CD4-positive, alpha-beta T cell treated with Interleukin-10 for 1 hour (primary cell): ENCODE measurements at places on chromosomes 6 and 20.
A peak's percentile ranks its signal among the peaks of the same experiment; 100 is the strongest.

DNA sequence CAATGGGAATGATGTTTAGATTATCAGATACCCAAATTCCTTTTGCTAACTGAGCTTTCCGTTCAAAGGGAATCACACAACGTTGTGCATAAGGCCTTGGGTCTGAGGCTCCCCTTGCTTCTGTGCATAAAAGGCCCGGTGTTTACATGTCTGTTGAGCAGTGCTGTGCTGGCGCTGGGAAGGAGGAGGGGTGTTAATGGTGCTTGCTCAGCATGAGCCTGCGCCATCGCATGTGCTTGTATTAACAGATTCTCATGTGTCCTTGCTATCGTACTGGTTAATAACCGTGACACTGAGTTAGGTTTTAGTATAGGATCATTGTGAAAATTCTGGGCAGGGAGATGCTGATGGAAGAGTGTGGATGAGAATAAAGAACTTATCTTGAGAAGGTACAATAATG lies 62.3 kb upstream of the TRAF3IP2 start:
- DNase-seq = no peak

DNA sequence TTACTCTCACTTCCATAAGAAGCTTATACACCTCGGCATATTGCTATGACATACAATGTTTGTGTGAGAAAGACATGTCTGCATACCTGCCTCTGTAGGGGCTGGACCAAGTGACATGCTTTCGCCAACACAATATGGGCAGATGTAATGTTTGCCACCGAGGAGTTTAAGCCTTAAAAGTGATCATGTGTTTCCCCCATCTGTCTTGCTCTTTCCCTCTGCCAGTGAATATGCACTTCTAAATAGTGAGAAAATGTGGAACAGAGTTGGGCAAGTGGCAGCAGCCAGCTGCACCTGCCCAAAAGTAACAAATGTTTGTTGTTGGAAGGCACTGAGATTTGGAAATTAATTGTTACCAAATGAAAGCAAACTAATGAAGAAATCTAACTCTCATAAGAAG lies 274.8 kb upstream of the BTBD3 start:
- no peak for DNase-seq

GRCh38 chr6:108118810-108119768 lies 44.5 kb upstream of the OSTM1 start:
- no peak for DNase-seq

GRCh38 chr6:168033791-168034190 lies 36.3 kb downstream of the KIF25 start:
- DNase-seq = no peak

DNA sequence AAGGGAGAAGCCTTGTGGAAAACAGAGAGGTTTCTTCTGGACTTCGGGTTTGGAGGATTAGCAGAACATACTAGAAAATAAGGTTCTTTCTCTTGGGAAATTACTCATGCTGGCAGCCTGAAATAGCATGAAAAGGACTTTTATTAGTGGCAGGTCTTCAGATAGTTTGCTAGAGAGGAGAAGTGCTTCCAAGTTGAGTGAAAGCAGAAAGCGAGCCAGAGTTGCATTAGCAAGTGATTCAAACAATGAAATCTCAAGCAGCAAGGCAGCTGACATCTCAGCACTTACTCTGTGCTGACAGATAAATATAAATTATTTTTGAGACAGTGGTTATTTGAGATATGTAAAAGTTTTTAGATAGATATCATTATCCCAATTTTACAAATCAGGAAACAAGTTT lies 91.9 kb downstream of the PLCB4 start:
- DNase-seq = no peak

- no peak for DNase-seq
These were observed 34.2 kb downstream of the MRPL14 start for GRCh38 chr6:44093066-44093465.

DNA sequence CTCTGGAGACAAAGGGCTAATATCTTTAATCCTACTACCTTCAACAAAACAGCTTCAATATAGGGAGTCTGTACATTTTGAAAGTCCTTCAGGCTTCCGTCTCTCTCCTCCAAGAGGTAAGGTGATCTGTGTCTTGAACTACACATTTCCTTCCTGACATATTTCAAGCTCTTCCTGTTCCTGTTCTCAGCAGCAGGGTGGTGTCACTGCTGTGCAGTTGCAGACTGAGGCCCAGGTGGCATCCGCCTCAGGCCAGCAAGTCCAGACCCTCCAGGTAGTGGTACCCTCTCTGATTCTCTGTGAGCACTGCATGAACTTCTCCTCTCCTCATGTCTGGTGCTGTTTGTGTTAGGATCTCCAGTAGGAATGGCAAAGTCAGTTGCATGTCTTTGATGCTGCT lies 7.8 kb downstream of the NFYA start:
- peak; percentile 42 for DNase-seq

- no peak for DNase-seq
These were observed 51.3 kb downstream of the PSMG4 start for GRCh38 chr6:3310051-3310448.
